Testis (tissue), 5 donors: ENCODE measurements at places on chromosomes 12 and 14.
A peak's percentile ranks its signal among the peaks of the same experiment; 100 is the strongest.

GRCh38 chr12:49990273-49990672, 17.5 kb downstream of the AQP6 start:
- DNase-seq = no peak

- DNase-seq = peak; percentile 54
These were observed 20.6 kb upstream of the PYGL start for GRCh38 chr14:50964683-50965390.

DNA sequence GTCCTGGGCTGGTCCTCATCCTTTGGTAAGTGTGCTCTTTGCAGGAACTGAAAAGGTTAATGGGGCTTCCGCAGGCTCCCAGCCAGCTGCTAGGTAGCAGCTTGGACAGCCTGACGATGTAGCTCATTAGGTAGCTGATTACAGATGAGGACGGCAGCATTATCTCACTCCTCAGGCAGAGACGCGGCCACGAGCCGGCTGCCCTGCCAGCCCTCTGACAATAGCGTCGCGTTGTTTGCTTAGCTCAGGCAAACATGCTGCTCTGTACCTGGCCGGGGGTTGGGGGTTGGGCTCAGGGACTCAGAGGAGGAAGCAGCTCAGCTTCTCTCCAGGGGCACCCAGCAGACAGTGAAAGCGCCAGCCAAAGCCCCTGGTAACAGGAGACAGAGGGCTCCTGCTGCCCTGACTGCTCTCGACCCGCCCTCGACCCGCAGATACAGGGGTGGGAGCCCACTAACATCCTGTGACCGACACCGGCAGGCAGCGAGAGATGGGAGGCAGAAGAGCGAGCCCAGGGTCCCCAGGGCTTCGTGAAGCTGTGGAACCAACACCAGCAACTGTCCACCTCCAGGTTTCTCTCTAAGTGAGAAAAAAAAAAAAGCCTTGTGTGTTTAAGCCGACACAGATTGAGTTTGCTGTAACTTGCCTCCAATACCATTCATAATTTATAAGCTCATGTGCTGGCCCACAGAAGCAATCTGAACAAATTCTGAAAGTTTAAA, 53.4 kb upstream of the DLK1 start:
- DNase-seq = no peak

GRCh38 chr12:105970885-105971284, 167.9 kb downstream of the NUAK1 start:
- no peak for DNase-seq
